ENCODE measurements at places on chromosomes 12 and 14.
A peak's percentile ranks its signal among the peaks of the same experiment; 100 is the strongest.

DNA sequence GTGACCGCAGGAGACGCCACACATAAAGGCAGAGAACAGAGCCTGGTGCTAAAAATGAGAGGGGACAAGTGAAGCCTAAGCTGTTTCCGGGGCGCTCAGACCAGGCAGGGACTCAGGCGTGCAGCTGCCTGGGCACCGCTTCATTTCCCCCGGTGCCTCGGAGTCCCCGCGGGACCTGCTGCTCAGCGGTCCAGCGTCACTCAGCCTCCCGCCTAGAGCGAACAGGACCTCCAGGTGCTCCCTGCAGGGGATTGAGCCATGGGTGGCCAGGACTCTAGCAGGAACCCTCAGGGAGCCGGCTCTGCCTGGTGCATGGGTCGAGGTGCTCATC is 31.0 kb downstream of the CCDC85C start:
- DNase-seq = no peak

- no peak for DNase-seq
Measured at GRCh38 chr14:105332350-105332874, 17.9 kb downstream of the PACS2 start.

DNA sequence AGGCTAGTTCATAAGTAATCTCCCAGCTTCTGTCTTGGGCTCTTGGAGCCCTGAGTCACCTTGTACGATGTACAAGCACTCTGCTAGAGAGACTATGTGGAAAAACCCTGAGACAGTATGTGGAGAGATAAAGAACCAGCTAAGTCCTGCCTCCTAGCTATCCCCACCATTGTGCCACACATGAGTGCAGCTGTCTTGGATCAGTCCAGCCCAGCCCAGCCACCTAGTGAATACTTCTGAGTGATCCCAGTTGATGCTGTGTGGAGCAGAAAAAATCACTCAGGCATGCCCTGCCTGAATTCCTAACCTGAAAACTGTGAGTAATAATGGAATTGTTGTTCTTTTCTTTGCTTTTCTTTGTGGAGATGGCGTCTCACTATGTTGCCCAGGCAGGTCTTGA is 5.1 kb upstream of the SERPINA6 start:
- DNase-seq = no peak

GRCh38 chr14:53946071-53946403 is 10.6 kb downstream of the BMP4 start:
- no peak for DNase-seq

DNA sequence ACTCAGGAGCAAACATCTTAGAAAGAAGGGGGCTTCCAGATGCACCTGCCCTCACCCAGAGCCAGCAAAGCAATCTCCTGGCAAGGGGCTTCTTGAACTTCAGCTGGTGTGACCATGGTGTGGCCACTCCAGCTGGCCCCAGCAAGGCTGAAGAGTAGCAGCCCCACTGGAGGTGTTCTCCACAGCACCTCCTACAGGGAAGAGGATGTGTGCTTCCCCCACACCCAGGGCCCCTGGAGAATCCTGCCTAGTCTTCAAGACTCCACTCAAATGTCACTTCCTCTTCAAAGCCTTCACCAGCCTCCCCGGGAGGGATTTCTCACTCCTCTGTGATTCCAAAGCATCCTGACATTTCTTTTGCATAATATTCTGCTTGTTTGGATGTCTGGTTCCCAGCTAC is 8.5 kb downstream of the RAB15 start:
- DNase-seq = no peak

DNA sequence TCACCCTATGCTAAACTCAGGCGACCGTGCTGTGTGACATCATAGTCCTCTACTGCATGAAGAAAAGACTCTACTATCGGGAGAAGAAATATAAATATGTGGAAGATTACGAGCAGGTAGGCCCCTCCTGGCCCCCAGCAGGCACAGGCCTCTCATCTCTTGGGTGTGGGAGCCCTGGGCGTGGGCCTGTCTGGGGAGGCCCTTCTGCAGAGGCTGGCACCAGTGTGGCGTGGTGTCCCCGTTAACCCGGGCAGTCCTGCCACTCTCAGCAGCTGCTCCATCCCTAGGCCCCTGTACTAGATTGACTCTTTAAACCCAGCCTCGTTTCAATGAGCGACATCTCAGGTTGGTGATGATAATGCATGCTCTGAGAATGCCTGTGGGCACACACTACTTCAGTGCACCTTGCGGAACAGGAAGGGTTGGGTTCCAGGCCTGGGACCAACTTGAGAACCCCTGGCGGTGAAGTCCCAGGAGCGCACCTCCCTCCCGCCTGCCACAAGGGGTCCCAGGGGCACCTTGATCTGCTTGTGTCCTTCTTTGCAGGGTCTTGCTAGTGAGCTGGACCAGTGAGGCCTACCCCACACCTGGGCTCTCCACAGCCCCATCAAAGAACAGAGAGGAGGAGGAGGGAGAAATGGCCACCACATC is 23.2 kb downstream of the P2RX4 start:
- DNase-seq = no peak

- DNase-seq = no peak
Measured at GRCh38 chr12:82436354-82436753, 78.0 kb downstream of the METTL25 start.

DNA sequence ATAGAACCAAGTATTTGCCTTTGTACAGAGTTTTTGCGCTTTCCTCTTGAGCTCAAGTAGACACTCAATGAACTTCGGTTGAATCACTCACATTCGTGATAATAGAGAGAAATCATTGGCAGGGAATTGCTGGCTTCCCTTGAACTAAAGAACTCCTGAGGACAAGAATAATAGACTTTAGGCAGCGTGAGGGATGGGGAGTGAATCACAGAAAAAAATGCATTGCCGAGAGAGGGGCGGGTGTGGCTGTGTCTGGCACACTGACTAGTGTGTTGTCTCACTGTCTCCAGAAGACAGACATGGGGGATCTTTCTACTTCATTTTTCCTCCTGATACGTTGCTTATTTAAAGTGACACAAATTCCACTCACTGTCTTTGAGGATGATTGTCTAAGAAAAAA is 805.2 kb downstream of the BCL11B start:
- no peak for DNase-seq

GRCh38 chr14:34741840-34742239 is 27.4 kb upstream of the CFL2 start:
- DNase-seq = no peak

GRCh38 chr12:90262251-90262650 is 553.6 kb upstream of the ATP2B1 start:
- DNase-seq = no peak

DNA sequence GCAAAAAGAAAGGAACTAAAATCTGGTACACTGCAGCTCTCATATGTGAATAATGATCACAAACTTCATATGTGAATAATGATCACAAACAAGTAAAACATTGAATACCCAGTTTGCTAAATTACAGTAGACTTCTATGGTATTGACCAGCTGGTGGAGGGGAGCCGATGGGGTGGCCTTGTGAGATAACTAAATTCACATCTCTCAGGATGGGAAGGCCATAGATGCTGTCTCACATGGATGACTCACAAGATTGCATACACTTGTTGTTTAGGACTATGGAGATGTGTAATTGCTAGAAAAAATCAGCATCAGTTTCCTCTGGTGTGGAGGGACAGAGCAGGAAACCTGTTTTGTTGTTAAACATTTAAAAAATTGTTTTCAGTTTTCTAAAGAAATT is 49.2 kb downstream of the ACACB start:
- no peak for DNase-seq

- no peak for DNase-seq
Measured at GRCh38 chr12:91222746-91223145, 40.1 kb upstream of the DCN start.

- DNase-seq = no peak
Measured at GRCh38 chr12:75782069-75782581, 249.5 kb downstream of the PHLDA1 start.

DNA sequence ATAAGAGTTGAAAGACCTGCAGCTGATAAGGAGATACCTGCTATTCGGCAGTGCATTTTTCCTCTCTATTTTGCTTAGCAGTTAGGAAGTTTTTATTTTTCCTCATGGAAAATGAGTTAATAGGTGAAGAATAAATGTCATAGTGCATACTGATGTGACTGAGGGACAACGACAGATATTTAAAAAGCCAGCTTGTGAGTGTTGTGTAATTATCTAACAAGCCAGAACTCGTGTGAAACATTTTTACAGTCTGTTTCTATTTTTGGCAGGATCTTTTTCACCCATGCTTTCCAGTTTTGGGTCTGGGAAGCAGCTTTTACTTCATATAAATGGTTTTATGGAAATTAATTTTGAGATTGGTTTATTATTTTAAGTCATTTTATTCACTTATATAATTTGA is 2.9 kb downstream of the FBXO34 start:
- DNase-seq = no peak

- no peak for DNase-seq
Measured at GRCh38 chr14:105495990-105496830, 5.2 kb downstream of the TEDC1 start.

GRCh38 chr14:29085546-29085945 is 319.0 kb downstream of the FOXG1 start:
- no peak for DNase-seq

DNA sequence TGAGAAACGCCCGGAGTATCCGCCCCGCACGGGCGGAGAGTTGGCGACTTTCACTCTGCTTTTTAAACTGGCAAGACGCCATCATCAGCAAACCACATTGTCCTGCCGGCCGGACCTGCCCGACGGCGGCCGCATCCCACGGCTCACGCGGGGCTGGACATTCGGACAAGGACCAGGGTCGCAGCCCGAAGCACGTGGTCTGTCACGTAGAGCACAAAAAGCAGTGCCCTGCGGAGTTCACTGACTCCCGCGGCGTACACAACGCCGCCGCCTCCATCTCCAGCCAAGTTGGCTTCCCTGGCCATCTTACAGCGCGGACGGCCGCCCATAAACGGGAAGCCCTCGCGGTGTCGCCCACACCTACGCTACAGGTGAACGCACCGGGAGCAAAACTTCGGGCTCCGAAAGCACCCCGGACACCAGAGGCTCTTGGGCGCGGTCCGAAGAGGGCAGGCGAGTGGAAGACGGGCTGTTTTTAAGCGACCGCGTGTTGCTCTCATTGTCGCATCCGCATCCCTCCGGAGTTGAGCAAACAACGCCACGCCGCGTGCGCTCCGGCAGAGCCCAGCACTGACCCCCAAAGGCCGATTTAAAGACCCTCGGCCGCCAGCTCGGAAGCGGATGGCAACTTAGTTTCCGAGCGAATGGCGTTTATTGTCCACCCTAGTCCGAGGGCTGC is 966 bp downstream of the SINHCAF start:
- peak; percentile 46 for DNase-seq

- no peak for DNase-seq
Measured at GRCh38 chr14:94960285-94961001, 190.5 kb upstream of the GSC start.

- DNase-seq = no peak
Measured at GRCh38 chr12:7121324-7121723, 7.4 kb downstream of the RBP5 start.

- DNase-seq = no peak
Measured at GRCh38 chr12:65938807-65939206, 114.5 kb downstream of the HMGA2 start.

GRCh38 chr12:75994069-75994740 is 37.4 kb downstream of the PHLDA1 start:
- DNase-seq = peak; percentile 64

DNA sequence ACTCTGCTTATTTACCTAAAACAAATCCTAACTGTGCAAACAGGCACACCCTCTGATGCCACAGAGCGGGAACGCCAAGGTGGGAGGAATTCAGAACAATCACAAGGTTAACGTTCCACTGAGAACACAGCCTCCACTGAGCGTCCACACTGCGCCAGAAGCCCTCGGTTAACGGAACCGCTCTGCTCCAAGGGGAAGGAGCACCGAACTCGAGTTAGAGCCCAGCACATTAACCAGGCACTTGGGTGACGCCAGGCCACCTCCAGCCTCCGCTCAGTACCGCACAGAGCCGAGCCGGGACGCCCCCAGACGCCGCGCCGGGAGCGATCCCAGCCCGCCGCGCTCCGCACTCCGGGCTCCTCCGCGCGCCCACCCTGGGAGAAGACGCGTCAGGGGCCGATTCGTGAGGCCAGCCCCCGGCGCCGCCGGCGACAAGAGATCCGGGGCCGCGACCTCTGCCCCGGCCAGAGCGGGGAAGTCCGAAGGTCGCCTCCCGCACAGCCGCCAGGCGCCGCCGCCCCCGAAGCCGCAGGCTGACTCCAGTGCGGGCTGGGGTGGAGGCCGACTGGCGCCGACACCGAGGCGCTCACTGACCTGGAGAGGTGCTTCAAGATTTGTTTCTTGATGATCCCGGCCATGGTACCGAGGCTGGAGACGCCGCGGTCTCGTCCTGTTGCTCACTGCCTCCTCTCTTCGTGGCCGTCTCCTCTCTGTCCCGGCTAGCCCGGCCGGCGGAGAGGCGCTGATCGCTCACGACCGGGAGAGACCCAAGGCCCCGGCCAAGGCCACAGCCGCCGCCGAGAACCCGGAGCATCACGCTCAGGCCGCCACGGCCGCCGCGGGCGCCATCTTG is 450 bp downstream of the BLTP3B start:
- DNase-seq = peak; percentile 40

GRCh38 chr12:75482646-75483045 is 2.1 kb downstream of the GLIPR1 start:
- DNase-seq = no peak

- no peak for DNase-seq
Measured at GRCh38 chr12:82880442-82880901, 193.8 kb downstream of the TMTC2 start.

- no peak for DNase-seq
Measured at GRCh38 chr12:52655251-52655650, 3.2 kb upstream of the KRT2 start.

- DNase-seq = no peak
Measured at GRCh38 chr12:132019891-132020290, 70.1 kb downstream of the EP400 start.

DNA sequence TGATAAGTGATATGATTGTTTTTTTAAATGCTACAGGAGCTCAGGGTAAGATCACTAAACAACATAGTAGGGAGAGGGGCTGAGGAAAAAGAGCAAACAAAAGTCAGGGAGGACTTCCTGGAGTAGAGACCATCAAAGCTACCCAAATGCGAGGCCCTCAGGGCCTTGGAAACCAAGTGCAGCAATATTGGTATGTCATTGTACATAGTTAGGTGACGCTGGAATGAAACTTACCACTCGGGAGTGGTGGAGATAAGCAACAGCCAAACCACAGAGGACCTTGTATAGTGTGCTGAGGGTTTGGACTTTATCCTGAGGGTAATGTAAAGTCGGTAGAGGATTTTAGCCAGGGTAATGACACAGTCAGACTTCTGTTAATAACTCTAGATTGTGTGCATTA is 13.8 kb downstream of the KITLG start:
- no peak for DNase-seq

Measured in T-helper 2 cell treated with Interferon-gamma antibody and Interleukin-4, amounts not matched to agents 5 μg/mL and 100 μg/mL, for 36 hours (primary cell).